NCI-H1930 (cell line): ENCODE measurements at places on chromosomes 6 and 20.

GRCh38 chr6:21241231-21242130, 352.1 kb upstream of the SOX4 start:
- DNase-seq = no peak

- no peak for DNase-seq
Observed at GRCh38 chr6:109892451-109893435, 85.4 kb upstream of the GPR6 start.

DNA sequence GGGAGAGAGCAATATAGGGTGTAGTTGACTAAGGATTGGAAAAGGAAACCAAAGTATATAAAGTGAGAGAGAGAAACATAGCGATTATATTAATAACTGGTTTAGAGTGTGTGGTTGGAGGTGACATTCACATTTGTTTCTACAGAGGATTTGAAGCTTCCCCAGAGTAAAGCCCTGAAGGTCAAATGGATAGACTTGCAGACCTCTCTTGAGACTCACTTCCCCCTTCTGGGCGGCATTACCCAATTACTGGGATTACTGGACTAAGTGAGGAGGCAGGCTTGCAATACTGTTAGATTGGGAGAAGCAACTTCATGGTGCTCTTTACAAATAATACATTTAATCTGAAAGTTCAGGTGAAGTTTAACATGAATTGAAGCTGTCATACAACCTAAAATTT, 10.7 kb downstream of the FIG4 start:
- DNase-seq = no peak

GRCh38 chr20:22106308-22106938, 401.0 kb downstream of the PAX1 start:
- DNase-seq = no peak

DNA sequence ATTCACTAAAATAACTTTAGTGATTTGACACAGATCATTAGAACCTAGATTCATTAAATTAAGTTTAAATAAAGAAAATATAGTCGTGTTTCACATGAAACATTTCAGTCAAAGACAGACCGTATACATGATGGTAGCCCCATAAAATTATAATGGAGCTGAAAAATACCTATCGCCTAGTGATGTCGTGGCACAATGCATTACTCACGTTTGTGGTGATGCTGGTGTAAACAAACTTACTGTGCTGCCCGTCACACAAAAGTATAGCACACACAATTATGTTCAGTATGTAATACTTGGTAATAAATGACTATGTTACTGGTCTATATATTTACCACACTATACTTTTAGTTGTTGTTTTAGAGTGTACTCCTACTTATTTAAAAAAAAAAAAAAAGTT, 17.3 kb downstream of the DST start:
- no peak for DNase-seq

DNA sequence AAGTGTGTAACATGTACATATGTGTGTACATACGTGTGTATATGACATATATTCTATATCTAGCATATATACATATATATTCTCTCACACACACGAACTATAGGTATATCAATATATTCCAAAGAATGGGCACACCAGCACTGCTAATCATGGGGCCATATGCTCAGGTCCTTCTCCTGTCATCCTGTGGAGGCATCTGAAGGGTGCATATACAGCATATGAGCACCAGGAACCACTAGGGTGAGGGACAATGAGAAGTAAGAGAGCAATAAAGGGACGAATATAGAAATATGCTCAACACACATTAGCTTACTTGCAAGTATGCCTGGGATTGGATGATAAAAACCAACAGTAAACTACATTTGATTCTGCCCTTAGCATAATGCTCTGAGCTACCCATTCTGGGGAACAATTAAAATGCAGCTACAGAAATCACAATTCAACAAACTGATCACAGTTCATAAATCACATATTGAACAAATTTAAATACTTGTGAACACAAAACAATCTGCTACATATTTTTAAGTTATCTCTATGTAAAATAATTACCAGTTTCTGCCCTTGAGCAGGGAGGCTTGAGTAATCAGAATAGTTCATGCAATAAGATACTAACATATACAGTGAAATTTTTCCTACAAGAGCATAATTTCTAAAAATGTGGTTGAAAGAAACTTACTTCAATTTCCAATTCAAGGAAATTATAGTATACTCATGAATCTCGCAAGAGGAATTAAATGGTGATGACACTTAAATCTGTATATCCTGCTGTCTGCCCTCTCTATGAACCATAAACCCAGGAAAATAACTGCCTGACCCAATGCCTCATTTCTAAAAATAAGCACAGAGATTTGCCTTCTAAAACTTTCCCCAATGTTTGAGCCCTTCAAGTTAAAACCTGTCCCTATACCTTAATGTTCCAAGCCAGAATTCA, 272.2 kb upstream of the THEMIS start:
- DNase-seq = no peak

DNA sequence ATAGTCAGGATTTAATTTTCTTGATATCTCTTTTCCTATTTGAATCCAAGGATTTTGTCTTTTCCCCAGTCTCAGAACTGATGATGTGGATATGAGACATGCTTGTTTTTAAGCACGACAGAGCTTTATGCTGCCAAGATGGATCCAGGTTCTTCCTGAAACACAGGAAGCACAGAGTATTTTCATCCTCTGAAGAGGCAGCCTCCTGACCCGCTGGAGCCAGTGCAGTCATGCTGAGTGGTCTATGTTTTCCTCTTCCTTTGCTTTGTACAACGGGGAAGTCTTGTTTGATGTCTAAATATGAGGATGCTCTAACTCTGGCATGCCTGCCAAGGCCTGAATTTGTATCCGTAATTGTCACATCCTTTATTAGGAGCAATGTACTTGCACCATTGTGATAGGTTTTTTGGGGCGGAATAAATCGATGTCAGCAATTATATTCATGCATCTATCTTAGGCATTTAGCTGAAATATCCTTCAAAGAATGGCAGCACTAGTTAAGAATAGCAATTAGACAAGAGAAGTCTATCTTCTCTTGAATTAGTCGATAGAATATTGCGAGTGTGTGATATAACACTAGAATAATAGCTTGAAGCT, 407.1 kb upstream of the JAG1 start:
- no peak for DNase-seq

GRCh38 chr20:32647606-32648005, 26.1 kb downstream of the C20orf203 start:
- no peak for DNase-seq

DNA sequence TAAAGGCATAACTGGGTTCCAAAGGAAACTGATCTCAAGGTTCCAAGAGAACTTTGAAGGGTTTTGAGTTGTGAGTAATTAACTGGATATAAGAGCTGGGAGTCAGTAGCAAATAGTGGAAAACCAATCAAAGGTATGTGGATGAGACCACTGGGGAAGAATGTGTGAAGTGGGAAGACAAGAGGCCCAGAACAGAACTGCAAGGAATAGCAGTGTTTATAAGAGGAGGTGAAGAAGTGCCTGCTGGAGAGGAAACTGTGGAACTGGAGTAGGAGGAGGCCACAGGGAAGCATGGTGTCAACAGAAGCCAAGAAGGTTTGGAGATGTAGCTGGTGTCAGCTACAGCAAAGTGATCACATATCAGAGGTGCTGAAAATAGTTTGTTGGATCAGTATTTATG, 18.7 kb upstream of the HDAC2 start:
- DNase-seq = no peak

GRCh38 chr6:39377539-39377950, 55.0 kb upstream of the KCNK16 start:
- peak; percentile 30 for DNase-seq

GRCh38 chr6:135108692-135109091, 54.1 kb upstream of the HBS1L start:
- DNase-seq = no peak

- no peak for DNase-seq
Observed at GRCh38 chr6:31965700-31966099, 6.2 kb downstream of the DXO start.

DNA sequence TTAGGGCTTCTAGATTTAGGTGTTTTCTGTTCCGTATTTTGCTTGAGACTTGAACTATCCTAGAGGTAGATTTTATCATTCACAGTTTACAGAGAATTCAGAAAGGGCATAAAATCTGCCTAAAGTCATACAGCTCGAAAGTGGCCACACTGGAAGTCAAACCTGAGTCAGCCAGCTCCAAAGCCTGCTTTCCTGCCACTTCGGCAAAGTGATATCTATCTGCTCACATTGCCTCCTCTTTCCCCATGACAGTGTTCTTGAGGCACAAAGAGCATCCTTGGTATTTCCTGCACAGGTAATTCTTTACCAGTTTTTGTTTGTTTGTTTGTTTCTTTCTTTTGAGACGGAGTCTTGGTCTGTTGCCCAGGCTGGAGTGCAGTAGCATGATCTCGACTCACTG, 19.4 kb upstream of the SCUBE3 start:
- no peak for DNase-seq
